Activated CD4-positive, alpha-beta T cell treated with anti-CD3 and anti-CD28 coated beads for 36 hours (primary cell): ENCODE measurements at places on chromosomes 2 and 18.
A peak's percentile ranks its signal among the peaks of the same experiment; 100 is the strongest.

- peak; percentile 79 for DNase-seq
These were observed 4.7 kb upstream of the HPCAL1 start for GRCh38 chr2:10297959-10298531.

- peak; percentile 78 for DNase-seq
These were observed 127.3 kb downstream of the PRKCE start for GRCh38 chr2:45778720-45779171.

DNA sequence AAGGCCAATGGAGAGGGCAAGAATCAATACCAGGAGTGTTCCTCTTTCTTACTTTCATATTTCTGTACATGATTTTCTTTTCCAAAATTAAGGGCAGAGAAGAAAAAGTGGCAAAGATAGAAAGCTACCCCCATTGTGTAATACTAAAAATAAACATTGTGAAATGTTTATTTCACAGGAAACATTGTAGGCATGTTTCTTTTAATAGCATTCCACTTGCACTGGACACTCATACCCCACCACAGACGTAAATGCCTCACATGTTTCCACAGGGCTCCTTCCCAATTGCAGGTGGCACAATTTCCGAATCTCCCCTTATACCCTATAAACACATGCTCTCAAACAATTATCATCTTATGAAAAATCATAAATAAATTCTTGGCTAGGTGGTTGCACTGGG is 645.1 kb upstream of the SETBP1 start:
- DNase-seq, result no peak

GRCh38 chr18:41714872-41715271 is 240.2 kb upstream of the PIK3C3 start:
- DNase-seq, result no peak

DNA sequence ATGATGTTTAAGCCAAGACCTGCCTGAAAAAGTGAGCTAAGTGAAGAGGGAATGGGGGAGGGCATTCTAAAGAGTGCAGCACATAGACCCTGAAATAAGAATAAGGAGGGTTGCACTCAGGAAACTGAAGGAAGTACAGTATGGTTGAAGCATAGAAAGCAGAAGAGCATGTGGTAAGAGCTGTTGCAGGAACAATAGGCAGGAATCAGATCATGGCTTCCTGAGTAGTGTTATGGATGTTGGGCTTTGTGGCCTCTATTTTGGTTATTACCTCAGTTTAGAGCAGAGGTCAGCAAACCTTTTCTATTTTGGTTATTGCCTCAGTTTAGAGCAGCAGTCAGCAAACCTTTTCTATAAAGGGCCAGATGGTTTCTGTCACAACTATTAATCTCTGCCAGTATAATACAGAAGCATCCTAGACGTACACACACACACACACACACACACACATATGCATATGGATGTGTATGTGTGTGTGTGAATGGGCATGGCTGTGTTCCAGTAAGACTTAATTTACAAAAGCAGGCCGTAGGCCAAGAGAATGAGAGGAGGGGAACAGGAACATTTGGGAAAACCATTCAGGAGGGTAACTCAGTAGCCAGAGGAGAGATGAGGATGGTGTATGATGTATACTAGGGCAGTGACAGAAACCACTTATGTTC is 91.1 kb upstream of the MYO3B start:
- DNase-seq, result no peak

GRCh38 chr2:144323946-144324345 is 196.0 kb downstream of the ZEB2 start:
- DNase-seq, result no peak

GRCh38 chr2:179393481-179393880 is 128.8 kb upstream of the SESTD1 start:
- DNase-seq, result no peak

DNA sequence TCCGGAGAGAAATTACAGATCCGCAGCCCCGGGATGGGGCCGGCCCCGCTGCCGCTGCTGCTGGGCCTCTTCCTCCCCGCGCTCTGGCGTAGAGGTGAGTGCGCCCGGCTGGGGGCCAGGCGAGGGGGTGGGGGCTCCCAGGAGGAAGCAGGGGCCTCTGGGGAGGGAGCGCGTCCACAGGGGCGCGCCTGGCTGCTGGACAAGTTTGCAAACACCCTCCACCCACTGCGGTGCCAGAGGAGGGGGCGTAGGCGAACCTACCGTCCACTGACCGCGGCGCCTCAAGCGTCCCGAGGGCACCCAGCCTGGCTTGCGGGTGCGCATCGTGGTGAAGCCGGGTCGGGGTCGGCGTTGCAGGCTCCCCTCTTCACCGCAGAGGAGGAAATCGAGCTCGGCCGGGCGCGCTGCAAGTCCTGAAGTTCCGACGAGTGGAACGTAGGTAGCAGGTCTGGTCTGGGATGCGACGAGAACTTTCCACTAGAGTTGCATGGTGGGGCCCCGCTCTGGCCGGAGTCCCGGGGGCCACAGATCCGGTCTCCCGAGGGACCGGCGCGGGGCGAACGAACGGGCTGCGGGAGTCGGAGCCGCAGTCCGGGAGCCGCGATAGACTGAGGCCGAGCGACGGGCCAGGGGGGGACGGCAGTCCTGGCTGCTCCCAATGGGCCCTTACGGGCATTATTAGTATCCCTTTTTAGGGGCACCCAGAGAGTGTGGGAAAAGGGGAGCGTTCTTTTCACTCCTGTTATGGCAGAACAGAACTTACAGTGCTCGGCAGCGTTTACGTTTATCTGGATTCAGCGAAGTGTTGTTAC is 502 bp downstream of the MERTK start:
- DNase-seq, result peak; percentile 39

DNA sequence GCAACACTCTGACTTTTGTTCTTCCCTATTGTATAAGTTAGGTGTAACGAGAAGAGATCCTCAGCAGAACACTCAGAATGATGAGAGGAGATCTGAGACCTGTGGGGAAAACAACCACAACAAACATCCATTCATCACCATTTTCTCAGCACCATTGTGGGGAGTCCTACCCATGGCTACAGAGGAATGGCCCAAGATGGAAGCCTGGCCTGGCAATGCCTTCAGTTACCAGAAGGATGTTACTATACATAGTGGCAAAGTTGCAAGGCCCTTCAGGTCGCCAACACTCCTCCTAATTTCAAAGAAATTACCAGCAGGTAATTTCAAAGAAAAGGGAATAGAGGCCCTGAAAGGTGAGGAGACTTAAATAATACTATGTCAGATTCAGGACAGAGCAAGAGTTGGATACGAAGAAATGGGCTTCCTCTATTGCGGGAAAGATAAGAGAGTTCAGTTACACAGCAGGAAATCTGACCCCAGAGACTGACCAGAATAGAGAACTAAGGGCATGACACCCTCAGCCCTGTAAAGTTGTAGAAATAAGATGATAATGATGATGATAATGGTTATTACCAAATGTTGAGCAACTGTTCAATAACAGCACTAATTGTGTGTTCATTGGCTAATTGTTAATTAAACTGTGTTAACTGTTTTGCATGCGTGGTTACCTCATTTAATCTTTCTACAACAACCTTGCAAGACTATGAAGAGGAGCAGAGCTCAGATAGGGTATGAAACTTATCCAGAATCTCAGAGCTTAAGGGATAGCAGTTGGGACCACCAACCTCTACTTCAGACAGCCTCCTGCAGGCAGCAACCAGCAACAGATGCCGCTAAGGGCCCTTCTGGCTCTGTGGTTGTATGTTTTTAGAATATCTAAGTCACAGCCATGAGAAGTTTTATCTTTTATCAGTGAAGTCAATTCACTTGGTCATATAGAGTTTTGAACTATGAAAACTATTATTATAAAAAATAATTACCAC is 37.5 kb downstream of the DHRS9 start:
- no peak for DNase-seq
